ENCODE measurements at places on chromosomes 5 and 9. TPM values are rescaled to one million over a fixed set of nuclear protein-coding genes. Genes with fewer than 3 reads are reported as not detected.

GRCh38 chr5:53983568-53984460 is 326.6 kb downstream of the ARL15 start:
- no peaks in the 10 kb centered on the region for H3K4me1 ChIP-seq
- no peak overlapping the region for H3K4me3 ChIP-seq
- no peak overlapping the region for H3K27ac ChIP-seq
- H3K27me3 ChIP-seq: no peaks in the 10 kb centered on the region

DNA sequence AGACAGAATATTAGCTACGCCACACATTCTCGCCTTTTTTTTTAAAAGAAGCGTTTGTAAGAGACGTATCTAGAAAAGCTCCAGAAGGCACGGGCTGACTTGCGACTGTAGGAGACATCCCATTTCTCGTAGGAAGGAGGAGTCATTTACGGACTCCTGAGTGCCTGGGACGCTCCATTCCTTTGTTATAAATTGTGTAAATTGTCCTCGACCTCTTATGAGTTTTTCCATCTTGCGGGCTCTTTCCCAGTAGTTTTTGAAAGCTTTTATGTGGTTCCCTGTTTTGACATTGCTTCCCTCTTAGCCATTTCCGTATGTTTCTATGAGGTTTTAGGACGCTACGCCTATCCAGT is 1.0 kb downstream of the RABL6 start:
- DNase-seq: no peak
- H3K4me1 ChIP-seq: peaks cover 32% of the 10 kb centered on the region
- no peaks in the 10 kb centered on the region for H3K27me3 ChIP-seq
- peak overlapping the region; percentile 92 for H3K27ac ChIP-seq
- H3K4me3 ChIP-seq: peak overlapping the region; percentile 98

DNA sequence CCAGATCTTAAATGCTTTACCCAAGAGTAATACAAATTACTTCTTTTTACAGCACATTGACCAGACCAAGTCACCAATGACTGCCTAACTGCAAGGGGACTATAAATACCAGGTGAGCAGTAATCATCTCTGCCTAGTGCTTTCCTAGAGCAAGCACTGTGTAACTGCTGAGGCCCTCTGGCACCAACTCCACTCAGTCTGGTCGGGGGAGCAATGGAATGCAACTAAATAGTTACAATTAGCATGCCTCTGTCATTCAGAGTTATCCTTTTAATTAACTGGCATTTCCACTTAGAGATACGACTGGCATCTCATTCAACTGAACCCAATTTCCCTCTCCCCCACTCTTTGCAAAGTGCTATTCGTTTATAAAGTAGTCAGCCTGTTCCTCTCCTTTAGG is 1309.1 kb upstream of the DMAC1 start:
- no peaks in the 10 kb centered on the region for H3K27me3 ChIP-seq
- DNase-seq: no peak
- H3K27ac ChIP-seq: no peak overlapping the region
- H3K36me3 ChIP-seq: no peaks in the 10 kb centered on the region
- no peaks in the 10 kb centered on the region for H3K4me1 ChIP-seq

The RFK gene
- total RNA-seq: 22.2 TPM

- no peaks in the 10 kb centered on the region for H3K27me3 ChIP-seq
- DNase-seq: no peak
- H3K36me3 ChIP-seq: no peaks in the 10 kb centered on the region
- no peaks in the 10 kb centered on the region for H3K4me1 ChIP-seq
These were observed 1152.0 kb upstream of the ACO1 start for GRCh38 chr9:31232485-31232884.

DNA sequence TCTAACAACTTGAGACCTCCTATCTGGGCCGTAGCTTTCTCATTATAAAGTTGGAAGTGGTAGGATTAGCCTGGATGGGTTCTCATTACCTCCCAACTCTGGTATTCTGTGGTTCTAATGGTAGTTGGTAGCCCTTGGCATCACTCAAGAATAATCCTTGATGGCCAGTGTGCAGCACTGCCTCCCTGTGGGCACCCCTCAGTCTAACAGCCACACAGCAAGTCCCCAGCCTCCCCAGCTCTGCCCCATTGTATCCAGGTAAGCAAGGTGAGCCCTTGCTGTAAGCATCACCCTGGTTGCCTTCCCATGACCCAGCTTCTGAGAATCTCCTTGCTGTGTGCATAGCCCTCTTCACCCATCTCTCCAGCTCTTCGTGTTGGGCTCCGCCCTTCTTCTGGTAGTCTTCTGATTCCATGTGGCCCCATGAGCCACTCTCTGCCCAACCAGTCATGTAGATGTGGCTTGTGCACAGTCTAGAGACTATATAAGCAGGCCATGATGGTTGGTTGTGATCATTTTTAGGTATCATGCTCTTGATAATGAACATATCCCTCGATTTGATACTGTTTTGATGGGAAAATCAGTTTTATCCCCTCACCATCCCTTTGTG is 57.6 kb upstream of the GRHPR start:
- no peaks in the 10 kb centered on the region for H3K4me1 ChIP-seq
- no peak overlapping the region for H3K4me3 ChIP-seq
- no peaks in the 10 kb centered on the region for H3K27me3 ChIP-seq
- no peak overlapping the region for H3K27ac ChIP-seq

DNA sequence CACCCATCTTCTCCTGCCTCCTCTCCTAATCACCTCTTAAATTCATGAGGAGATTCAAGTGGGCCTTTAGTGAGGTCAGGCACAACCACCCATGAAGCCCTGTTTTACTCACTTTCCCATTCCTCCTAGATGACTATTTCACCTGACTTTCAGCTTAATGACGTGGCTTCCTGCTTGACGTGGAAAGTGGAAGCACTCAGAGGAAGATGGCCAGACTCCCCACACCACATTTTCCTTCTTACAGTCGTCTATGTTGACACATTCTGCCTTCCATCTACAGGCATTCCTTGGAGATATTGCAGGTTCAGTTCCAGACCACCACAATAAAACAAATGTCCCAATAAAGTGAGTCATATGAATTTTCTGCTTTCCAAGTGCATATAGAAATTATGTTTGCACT is 146.4 kb upstream of the TAS2R1 start:
- no peaks in the 10 kb centered on the region for H3K36me3 ChIP-seq
- H3K27me3 ChIP-seq: no peaks in the 10 kb centered on the region
- H3K4me1 ChIP-seq: no peaks in the 10 kb centered on the region
- no peak overlapping the region for H3K27ac ChIP-seq
- no peak overlapping the region for H3K4me3 ChIP-seq

DNA sequence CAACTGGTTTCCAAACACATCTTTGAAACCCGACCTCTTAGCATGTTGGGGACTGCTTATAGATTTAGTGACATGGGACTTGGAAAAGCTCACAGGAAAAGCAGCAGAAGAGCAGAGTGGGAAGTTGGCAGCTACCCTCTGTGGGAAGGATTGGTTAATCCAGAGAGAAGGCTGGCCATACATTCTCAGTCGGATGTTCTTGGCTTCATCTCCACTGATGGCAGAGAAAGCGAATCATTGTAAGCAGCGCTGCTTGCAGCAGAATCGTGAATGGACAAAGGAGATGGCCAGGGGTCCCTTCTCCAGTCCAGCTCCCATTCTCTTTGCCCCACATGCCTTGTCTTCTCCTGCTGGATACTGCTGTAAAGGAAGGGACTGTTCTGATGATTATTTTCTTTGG is 62.7 kb downstream of the MEGF10 start:
- no peaks in the 10 kb centered on the region for H3K36me3 ChIP-seq
- no peak overlapping the region for H3K27ac ChIP-seq
- H3K27me3 ChIP-seq: no peaks in the 10 kb centered on the region
- no peak for DNase-seq

The FOXI1 gene
- not detected for total RNA-seq

DNA sequence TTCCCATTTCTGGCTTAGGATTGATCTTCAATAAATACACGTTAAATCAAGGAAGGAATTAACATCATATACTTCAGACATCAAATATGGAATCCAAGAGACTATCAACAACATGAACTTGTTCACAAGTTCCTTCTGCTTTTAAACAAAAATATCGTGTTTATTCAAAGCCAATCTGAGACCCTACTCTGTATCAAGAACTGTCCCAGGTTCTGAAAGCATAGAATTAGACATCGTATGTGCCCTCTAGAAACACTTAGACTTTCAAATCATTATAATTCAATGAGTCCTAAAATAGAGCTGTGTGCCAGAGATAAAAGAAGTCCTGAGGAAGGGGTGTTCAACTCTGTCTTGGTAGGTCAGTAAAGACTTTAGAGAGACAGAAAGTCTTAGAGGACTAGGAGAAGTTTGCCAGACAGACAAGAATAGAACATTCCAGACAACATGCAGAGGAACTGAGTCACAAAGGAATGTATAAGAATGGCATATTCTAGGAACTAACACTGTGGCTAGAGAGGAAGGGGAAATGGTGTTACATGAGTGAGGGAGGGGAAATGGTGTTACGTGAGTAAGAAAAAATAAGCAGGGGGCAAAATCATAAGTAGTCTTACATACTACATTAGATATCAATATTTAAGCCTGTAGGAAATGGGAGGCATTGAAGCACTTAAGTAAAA is 2.9 kb downstream of the TPD52L3 start:
- no peaks in the 10 kb centered on the region for H3K4me1 ChIP-seq
- DNase-seq: no peak
- H3K36me3 ChIP-seq: no peaks in the 10 kb centered on the region
- no peaks in the 10 kb centered on the region for H3K27me3 ChIP-seq
- no peak overlapping the region for H3K27ac ChIP-seq

DNA sequence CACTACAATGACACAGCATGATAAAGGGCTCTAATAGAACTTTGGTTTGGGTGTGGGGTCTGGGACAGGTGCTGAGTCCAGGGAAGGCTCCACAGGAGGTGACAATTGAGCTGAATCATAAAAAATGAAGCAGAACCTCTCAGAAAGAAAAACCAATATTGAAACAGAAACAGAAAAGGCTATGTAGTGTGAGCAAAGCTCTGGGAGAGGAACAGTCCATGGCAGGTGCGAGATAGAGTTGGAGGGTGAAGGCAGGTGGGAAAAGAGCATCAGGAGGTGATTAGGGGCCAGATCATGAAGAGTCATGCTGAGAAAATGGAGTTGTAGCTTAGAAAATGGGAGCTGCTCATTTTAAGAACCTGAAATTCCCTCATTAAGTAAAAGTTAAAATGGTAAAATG is 164.9 kb downstream of the KCTD16 start:
- H3K36me3 ChIP-seq: no peaks in the 10 kb centered on the region
- DNase-seq: no peak
- H3K27ac ChIP-seq: no peak overlapping the region
- H3K27me3 ChIP-seq: no peaks in the 10 kb centered on the region
- no peak overlapping the region for H3K4me3 ChIP-seq

GRCh38 chr5:178627259-178627598 is 379 bp upstream of the CLK4 start:
- H3K4me1 ChIP-seq: peaks cover 29% of the 10 kb centered on the region
- H3K27ac ChIP-seq: peak overlapping the region; percentile 95
- DNase-seq: no peak
- H3K36me3 ChIP-seq: peaks cover 11% of the 10 kb centered on the region
- H3K27me3 ChIP-seq: no peaks in the 10 kb centered on the region

DNA sequence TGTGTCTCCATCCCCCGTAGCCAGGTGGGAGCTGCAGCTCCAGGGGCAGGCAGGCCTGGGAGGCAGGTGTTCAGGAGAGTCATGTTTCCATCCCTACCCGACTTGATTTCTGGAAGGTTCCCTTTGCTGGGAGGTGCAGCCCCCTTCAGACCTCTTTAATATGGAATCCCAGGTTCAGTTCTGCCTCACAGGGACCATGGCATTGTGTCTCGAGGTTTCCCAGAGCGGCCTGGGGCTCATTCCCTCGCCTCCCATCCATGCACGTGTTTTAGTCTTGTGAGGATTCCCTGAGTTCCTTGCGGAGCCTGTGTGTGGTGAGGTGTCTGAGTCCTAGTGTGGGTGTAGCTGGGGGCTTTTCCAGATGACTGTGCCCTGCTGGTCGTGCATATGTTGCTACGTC is 16.5 kb upstream of the AHRR start:
- H3K27ac ChIP-seq: no peak overlapping the region
- no peak for DNase-seq
- peaks cover 47% of the 10 kb centered on the region for H3K36me3 ChIP-seq
- H3K27me3 ChIP-seq: no peaks in the 10 kb centered on the region
- H3K4me3 ChIP-seq: no peak overlapping the region

DNA sequence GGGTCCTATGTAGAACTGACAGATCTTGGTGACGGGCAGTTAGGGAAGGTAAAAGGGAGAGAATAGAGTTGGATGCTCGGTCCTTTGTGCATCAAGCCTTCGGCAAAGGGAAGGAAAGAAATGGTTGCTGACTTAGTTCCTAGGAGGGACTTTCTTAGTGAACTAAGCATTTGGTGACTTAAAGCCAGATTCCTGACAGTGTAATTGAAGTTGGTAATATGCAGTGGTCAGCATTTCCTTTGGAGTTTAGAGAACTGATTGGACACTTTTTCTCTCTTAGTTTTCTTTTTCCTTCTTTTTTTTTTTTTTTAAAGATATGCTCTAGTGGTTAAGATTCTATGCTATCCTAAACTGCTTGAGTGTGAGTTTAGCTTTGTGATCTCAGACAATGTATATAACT is 2.3 kb downstream of the CLTA start:
- no peaks in the 10 kb centered on the region for H3K27me3 ChIP-seq
- H3K4me3 ChIP-seq: no peak overlapping the region
- no peak overlapping the region for H3K27ac ChIP-seq
- peaks cover 45% of the 10 kb centered on the region for H3K4me1 ChIP-seq
- DNase-seq: no peak
- no peaks in the 10 kb centered on the region for H3K36me3 ChIP-seq

DNA sequence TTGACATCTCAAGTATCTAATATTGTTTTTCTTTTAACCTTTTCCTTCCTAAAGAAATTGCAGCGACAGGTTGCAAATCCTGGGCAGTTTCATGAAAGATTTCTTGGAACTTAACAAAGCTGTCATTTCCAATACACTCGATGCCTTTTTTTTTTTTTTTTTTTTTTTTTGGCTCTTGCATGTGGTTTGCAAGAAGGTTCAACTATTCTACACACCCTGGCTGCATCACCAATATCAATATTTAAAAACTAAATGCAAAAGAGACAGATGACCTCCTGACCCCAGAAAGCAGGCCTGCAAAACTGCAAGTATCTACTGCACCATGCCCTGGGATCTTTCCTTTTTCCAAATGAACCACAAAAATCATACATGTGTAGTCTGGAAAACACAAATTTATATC is 4.4 kb upstream of the NFIB start:
- no peaks in the 10 kb centered on the region for H3K4me1 ChIP-seq
- H3K27ac ChIP-seq: peak overlapping the region; percentile 99
- H3K27me3 ChIP-seq: peaks cover 48% of the 10 kb centered on the region
- H3K4me3 ChIP-seq: peak overlapping the region; percentile 89

The LCN9 gene
- not detected for total RNA-seq

- H3K4me1 ChIP-seq: no peaks in the 10 kb centered on the region
- H3K4me3 ChIP-seq: no peak overlapping the region
- H3K36me3 ChIP-seq: no peaks in the 10 kb centered on the region
- H3K27me3 ChIP-seq: no peaks in the 10 kb centered on the region
- H3K27ac ChIP-seq: no peak overlapping the region
- no peak for DNase-seq
These were observed 655.5 kb upstream of the ZNF608 start for GRCh38 chr5:125401724-125402622.

The LEAP2 gene
- total RNA-seq: 0.56 TPM

The TAF11L5 gene
- total RNA-seq: not detected

The CCDC192 gene
- total RNA-seq: 0.33 TPM

Data from heart right ventricle (tissue), 16 donors.